ENCODE measurements at places on chromosomes 7 and 10.

DNA sequence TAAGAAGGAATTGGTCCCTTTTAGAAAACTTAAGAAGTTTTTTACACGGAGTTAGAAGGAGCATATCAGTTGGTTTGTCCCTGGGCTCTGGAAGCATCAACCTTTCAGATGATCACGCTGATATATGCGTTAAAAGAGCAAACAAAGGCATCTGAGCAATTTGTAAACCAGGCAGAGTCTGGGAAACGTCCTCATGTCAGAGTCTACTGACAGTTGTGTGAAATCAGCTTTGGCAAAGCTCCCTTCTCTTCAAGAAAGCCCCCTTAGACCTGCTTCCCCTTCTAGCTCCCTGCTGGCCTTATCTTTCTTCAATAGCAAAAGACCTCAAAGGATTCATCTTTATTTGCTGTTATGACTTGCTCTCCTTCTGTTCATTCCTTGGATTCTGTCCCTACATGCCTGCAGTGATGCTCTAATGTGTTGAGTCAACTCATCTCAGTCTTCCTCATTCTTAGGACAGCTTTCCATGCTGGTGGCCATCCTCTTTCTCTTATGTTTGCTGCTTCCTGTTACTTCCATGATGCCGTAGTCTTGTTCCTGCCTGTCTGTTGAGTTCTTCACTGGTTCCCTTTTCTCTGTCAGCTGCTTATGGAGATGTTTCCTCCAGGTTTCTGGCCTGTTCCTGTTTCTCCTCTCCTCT is 106.5 kb upstream of the BMPER start:
- peak; percentile 16 for DNase-seq

- peak; percentile 60 for DNase-seq
Observed at GRCh38 chr10:66747451-66747850, 178.4 kb upstream of the LRRTM3 start.

GRCh38 chr10:75097666-75098285 is 13.7 kb upstream of the SAMD8 start:
- DNase-seq, result peak; percentile 16

GRCh38 chr7:69833964-69834363 is 235.7 kb downstream of the AUTS2 start:
- no peak for DNase-seq

- no peak for DNase-seq
Observed at GRCh38 chr10:85786401-85786899, 580.1 kb downstream of the GRID1 start.

GRCh38 chr7:42593860-42594259 is 318.0 kb downstream of the C7orf25 start:
- no peak for DNase-seq

GRCh38 chr7:98223351-98223897 is 12.2 kb downstream of the BHLHA15 start:
- no peak for DNase-seq

GRCh38 chr7:86013662-86014061 is 630.0 kb upstream of the GRM3 start:
- DNase-seq, result no peak

DNA sequence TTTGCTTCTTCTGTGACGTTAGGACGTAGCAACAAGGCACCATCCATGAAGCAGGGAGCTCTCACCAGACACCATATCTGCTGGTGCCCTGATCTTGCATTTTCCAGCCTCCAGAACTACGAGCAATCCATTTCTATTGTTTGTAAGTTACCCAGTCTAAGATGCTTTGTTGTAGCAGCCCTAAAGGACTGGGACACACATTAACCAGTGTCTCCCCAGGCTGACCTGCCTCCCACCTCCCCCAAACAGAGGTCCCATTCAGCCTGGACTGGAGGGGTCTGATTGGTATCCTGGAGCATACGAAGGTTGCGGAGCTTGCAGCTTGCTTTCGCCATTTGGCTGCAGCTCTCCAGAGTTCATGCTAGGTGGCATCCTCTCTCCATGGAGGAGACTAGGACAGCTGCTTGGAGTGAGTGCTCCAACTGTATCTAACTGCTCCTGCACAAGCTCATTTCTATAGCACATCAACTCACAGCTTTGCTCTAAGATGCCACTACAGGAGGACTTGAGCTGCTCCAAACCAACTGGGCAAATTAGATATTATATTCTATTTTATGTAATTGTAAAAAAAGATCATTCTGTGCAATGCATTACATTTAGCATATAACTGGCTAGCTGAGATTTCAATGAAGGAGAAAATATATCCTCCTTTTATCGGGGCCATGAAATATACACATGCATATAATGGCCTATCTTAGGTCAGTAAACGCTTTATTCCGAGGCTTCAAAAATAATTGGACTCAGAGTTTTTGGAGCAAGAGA is 8.0 kb upstream of the GRK5 start:
- DNase-seq, result peak; percentile 88

- DNase-seq, result no peak
Observed at GRCh38 chr7:20503278-20503950, 112.1 kb upstream of the ABCB5 start.

DNA sequence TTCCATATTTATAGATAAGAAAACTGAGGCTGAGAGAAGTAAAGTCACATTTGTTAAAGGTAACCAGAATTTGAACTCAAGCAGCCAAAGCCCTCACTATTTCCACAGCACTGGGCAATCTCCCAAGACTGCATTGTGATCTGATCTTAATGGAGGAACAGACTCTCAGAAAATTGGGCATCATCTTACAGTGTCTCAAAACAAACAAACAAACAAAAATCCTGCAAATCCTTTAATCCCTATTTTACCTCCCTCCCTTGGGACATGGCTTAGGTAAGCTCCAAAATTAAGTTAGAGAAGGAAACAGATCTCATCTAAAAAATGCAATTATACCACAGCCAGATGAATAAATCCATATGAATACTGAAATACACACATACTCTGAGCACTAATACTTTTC is 57.5 kb downstream of the FHIP2A start:
- no peak for DNase-seq

- no peak for DNase-seq
Observed at GRCh38 chr10:91610919-91611318, 22.0 kb downstream of the PPP1R3C start.

GRCh38 chr7:66301737-66302136 is 96.6 kb downstream of the TPST1 start:
- no peak for DNase-seq

DNA sequence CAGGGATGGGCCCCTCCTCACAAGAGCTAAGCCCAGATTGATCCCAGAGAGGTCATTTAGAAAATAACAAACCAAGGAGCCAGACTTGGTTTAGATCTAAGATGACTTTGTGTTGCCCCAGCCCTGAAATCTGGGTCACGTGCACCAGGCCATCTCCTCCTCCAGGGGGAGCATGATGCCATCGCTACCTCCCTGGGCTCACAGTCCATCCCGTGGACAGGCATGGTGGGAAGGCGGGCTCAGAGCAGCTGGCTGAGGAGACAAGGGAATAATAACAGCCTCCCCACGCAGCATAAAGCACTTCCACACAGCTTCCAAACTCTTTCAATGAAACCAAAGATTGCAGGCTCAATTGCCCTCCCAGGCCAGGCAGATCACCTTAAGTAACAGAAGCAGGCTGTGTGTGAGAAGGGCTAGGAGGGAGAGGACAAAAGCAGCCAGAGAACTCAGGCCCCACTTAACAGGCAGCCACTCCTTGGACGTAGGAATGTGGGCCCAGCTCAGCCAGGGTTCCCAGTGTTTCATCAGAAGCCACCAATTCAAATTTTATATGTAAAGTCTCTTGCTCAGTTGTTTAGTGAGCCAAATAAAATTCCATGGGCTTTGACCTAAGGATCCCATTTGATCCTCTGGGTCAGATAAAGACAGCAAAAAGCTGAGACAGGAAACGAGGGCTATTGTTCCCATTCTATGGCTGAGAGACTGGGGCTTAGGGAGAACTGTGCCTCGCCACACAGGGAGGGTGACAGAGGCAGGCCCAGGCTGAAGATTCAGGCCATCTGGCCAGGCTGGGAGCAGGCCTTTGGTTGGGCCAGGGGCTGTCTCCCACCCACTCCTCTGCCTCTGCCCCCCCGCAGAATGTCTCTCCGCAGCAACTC is 100.2 kb downstream of the COL13A1 start:
- peak; percentile 62 for DNase-seq

DNA sequence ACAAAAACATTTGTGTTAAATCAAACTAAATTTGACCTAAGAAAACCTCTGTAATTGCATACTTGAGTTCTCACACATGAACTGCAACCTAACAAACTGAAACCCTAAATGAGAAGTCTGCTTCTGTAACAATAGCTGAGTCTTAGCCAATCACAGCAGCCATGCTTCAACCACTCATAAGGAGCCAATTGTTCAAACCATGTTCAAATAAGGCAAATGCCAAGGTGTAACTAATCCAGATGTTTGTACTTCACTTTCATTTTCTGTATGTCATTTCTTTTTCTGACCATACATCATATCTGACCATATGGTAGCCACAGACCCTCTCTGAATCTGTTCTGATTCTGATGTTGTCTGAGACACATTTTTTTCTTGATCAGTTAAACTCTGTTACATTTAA is 47.5 kb upstream of the ANTXRL start:
- no peak for DNase-seq

DNA sequence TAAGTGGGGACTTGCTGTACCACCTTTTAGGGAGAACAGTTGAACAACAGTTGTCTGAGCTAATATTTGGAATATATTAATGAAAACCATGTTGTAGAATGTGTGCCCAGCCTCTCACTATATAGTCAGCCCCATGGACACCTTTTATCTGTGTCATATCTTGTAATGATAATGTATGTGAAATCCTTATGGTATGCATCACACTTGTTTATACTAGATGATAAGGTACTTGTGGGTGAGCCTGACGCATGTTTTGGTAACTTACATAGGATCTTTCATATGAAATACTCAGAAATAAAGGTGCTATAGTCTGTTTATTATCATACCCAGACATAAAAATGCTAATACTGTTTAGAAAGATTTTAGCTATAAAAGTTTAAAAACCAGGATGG is 32.8 kb downstream of the CAMK1D start:
- DNase-seq, result no peak

DNA sequence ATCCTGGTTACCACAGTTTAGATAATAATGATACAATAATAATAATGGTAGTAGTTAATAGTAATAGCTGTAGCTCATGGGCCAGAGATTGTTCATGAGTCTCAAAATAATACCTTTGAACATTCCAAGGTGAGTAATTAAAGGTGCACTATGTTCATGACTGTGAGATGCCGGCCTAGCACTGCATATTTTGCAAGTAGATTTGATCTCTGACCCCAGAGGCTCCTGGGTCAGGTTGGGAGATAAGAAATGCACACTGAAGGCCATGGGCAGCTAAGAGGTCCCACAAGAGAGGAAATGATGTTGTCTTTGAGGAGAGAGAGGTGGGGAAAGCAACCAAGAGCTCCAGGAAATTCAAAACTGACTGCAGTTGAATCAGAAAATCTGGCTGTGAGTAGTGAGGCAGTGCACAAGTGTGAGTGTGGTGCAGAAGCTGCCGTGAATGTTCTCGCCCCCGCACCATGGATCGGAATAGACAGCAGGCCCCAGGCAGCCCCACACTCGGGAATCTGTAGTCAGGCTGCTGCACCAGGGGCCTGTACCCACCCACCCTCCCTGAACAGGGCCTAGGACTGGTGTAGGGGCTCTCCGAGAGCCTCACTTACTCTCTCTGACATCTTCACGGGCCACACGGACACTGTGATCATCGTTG is 11.9 kb downstream of the CPXM2 start:
- no peak for DNase-seq

DNA sequence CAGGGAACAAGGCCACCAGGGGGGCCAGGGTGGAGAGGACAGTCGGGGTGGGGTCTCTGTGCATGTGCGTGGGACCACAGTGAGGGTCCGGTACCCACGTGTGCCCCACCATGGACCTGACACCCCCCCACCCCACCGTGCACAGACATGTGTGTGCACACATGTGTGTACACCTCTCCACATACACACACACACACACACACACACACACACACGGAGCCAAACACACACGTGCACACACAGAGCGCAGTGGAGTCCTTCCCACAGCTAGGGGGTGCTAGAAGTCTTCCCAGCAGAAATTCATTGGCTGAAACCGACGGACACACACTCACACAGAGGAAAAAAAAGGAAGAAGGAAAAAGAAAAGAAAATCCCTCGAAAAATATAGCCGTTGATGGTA is 42.8 kb upstream of the GNA12 start:
- DNase-seq, result peak; percentile 84

DNA sequence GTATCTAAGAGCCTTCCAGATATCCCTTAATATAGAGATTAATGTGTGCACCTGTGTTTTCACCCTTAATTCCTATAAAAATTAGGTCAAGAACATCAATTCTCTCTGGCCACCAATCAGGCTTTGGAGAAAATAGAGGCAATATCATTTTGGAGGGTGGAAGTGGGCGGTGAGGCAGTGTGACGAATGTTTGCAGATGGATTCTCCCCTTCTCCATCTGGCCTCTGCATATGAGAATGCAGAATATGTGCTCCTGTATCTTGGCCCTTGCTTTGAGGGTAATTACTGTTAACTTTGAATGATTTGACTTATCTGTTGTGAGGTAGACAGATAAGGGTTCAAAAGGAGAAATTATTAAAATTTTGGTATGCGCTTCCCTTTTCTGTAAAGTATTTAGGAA is 304.0 kb upstream of the NPSR1 start:
- DNase-seq, result no peak

- no peak for DNase-seq
Observed at GRCh38 chr7:1231214-1232102, 1.2 kb upstream of the UNCX start.

DNA sequence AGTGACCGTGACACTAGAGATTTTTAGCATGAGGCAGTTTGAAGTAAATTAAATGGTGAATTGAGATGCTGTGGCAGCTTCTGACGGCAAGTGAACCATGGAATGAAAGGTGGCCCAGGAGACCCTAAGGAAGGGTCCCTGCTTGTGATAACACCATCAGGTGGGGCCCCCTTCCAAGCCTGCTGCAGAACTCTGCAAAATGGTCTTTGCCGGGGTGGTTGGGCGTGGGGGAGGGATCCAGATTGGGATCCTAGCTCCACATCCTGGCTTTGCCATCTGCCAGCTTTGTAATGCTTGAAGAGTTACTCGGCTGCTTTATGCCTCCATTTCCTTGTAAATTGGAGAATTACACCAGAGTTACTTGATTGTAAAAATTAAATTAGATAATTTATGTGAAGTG is 222.6 kb upstream of the NFE2L3 start:
- DNase-seq, result no peak

DNA sequence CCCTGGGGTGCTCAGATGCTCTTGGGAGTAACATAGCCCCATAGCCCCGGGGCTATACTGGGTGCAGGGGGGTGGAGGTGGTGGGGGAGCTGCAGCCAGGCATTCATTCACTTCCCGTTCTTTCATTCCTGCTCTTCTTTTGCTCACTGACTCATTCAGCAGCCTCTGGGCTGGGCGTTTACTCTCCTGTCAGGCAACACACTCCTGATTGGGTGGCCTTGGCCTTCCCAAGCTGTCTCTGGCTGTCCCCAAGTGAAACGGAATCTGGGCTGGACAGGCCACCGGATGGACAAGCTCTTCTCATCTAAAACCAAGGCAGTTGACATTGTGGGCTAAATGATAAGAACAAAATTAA is 34.6 kb downstream of the CHST3 start:
- DNase-seq, result peak; percentile 90

- DNase-seq, result peak; percentile 6
Observed at GRCh38 chr7:137245186-137245585, 98.3 kb downstream of the PTN start.
